DMS153 (cell line): ENCODE measurements at places on chromosomes 7 and 10.

DNA sequence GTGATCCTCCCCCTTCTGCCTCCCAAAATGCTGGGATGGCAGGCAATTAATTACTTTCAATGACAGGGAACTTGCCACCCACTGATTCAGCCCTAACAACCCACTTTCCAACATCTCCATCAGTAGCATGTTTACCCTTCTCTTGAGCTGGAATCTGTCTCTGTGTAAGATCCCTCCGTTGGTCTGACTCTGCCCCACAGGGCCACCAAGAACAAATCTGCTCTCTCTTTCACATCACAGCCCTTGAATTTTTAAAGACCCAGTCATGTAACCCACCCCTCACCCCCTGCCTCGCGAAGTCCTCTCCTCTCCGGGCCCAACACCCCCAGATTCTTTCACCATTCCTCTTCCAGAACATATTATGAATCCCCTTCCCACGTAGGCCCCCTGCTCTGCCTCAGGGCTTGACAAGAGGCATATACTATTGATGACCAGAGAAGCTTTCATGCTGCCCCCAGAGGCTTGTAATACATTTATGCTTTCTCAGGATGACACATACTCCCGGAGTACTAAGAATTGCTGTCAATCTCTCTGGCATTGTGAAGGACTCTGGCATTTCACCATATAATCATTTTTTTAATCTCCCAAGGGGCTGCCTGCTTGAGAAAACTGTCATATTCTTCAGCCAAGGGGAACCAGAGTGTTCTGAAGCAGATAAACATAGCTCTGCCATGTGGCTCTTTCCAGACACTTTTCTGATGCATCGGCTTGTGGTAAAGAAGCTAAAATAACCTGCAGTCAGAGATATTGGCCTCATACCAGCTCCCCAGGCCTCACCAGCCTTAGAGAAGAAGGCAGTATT is 179.2 kb upstream of the AUTS2 start:
- DNase-seq: no peak

DNA sequence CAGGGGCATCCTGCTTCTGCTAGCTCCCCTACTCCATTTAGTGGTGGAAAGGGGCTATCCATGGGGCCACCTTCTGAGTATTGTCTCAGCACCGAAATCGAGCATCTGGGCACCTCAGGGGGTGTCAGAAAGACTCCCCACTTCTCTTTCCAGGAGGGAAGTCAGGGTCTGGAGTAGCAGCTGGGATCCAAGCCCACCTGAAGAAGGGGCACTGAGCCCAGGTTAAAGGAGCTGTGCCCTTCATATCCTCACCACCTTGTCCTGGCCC is 2.6 kb downstream of the FLNC start:
- no peak for DNase-seq

DNA sequence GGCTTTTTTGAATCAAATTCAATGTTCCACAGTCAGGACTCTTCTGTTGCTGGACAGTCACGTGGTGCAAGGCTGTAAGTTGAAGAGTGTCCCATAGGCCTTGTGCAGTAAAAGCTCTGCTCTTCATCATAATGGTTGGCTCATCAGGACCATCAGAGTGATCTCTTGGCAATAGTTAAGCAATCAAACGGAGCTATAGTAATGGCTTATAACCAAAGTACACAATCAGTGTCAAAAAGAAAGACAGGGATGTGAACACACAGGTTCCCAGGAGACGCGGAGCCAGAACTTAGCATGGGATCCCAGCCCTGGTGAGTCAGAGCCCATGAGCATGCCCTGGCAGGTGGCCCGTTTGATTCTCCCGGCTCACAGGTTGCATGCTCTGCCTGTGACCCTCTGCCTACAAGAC is 10.8 kb upstream of the GPNMB start:
- peak; percentile 26 for DNase-seq

- DNase-seq: no peak
These were observed 201.6 kb upstream of the KIAA1217 start for GRCh38 chr10:24007359-24007758.

- DNase-seq: peak; percentile 28
These were observed 649.0 kb upstream of the PCDH15 start for GRCh38 chr10:55449981-55450380.

DNA sequence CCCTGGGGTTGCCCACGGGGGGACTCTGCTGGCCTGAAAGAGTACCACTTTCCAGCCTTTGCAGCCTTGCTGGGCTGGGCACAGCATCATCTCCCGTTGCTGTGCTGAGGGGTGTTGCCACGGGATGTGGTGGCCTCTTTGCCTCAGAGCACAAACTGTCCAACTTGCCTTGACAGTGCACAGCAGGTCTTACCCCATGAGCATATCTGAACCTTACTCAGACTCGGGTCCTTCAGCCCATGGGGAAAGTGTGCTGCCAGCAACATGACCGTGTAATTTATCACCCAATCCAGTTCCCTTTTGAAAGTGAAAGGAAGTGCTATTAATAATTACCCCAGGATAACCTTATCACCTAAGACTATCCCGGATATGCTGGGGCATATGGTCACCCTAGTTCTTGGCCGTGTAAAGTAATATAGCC is 46.8 kb downstream of the TBXAS1 start:
- no peak for DNase-seq

GRCh38 chr7:124791426-124791825 is 25.8 kb upstream of the GPR37 start:
- DNase-seq: no peak

DNA sequence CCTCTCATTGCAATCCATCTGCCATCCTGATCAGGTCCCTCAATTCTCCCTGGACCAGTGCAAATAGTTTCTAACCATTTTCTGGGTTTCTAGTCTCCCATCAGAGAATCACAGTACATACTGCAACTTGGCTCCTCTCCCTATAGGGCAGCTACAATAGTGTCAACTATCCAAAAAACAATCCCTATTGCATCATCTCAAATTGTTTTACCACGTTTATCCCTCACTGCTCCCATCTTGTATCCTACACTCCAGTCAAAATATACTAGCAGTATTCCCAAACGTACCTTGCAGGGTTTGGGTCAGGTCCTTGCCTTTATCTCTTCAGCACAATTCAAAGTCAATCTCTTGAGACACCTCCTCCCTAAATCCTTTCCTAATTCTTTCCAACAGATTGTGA is 23.6 kb downstream of the ASB15 start:
- DNase-seq: no peak

DNA sequence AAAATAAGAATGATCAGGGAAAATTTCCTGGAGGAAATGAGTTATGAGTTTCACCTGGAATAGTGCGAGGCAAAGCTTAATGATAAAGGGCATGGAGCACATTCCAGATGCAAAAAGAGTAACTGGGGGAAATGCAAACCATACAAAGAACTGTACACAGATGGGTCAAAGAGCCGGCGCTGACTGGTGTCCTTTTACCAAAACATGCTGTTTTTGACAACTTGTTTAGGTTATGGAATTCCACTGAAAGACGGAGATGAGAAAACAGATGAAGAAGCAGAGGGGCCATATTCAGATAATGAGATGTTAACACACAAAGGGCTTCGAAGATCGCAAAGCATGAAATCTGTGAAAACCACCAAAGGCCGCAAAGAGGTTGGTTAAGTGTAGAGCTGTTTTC is 98.2 kb downstream of the REEP3 start:
- no peak for DNase-seq

DNA sequence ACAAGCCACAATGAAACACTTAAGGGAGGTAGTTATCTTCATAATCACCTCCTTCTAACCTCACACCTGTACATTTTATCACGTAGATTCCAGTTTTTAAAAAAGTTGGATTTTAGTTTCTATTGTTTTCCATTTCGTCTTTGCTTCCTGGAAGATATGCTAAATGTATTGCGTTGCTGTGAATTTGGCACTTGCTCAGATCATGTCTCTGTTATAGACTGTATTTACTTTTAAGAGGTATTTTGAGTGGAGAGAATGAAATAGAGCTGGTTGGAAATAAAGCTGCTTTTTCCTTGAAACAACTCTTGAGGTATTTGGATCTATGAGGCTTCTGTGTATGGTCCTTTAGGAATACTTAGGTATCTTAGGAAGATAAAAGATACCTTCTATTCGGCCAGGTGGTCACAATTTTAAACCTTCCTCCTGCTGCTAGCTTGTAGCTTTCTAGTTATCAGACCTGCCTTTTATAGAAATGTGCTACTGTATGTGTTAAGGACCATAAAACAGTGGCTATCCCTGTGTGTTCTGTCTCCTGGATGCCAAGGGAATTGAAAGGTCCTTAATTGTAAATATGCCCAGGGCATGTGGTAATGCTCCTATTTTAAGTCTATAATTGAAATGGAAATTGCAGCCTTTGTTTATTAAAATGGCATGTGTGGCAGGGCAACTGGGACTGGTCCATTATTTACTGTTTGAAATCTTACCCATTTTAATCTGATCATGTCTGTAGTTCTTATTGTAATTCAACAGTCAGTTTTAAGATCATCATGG is 147.7 kb downstream of the SND1 start:
- DNase-seq: no peak

GRCh38 chr10:712575-712974 is 23.1 kb upstream of the DIP2C start:
- no peak for DNase-seq

DNA sequence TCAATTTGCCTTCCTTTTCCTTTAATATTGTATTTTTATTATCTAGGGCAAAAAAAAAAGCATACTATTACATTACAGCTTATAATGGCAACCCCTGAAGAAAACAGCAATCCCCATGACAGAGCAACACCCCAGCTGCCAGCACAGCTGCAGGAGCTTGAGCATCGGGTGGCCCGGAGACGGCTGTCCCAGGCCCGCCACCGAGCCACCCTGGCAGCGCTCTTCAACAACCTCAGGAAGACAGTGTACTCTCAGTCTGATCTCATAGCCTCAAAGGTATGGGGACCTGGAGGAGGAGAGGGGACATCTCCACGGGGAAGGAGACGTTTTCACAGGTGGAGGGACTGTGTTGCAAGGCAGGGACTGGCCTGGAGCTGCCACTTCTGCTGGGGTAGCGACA is 6.8 kb downstream of the STRA8 start:
- no peak for DNase-seq

DNA sequence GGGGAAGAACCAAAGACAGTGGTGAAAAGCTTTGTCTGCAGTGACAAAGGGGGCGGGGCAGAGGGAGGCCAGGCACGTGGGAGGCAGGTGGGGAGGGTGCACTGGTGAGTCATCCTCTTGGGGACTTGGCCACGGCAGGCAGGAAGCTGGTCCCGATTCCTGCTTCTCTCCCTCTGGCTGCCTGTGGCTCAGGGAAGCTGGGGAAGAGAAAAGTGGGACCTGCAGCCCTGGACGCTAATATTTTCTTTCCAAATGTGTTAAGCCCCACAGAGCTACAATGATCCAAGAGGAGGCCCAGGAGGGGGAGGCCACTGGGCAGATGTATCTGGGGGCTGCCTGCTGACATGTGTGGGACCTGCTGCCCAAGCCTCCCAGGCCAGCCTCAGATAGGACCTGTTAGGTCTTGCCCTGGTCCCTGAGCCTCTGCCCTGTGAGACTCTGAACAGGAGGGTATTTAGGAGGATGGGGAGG is 231.8 kb downstream of the KCNMA1 start:
- peak; percentile 92 for DNase-seq

- no peak for DNase-seq
These were observed 1.3 kb downstream of the TYSND1 start for GRCh38 chr10:70145166-70145665.

- no peak for DNase-seq
These were observed 72.9 kb downstream of the AOAH start for GRCh38 chr7:36651404-36651803.

GRCh38 chr10:35626971-35627507 is 15.1 kb downstream of the FZD8 start:
- no peak for DNase-seq

DNA sequence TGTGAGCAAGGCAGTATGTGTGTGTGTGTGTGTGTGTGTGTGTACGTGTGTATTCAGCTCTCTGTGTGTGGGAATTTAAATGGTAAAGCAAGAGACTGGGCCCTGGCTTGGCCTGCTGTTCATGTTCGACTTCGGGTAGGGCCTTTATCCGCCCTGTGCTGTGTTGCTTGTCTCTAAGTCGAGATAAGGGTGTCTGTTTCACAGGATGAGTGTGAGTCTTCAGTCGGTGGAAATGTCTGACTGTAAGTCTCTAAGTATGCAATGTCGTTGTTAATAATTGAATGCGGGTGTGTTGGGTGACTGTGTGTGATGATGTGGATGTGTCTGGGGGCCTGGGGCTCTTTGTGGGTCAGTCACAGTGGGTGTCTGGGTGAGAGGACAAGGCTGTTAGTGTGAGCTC is 34.8 kb downstream of the HIF1AN start:
- no peak for DNase-seq

DNA sequence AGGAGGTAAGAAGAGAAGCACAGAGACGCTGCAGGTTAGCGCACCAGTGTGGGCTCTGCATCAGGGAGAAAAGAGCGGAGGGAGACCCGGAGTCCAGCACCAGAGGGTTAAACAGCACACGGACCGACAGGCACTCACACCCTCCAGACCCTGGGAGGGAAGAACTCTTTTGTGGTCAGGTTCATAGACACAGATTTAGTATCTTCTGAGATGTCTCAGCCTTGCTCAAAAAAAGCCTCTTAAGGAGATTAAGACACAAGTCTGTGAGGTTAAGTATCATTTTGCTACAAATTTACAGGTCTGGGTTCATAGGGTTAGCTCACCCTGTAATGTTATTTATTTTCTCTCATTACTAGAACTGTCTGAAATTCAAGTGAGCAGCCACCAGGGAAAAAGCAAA is 16.8 kb upstream of the NDST2 start:
- DNase-seq: no peak
